Kasumi-1 (cell line): ENCODE measurements at places on chromosomes 7 and 10.

GRCh38 chr10:71771821-71772617 lies 1.3 kb downstream of the VSIR start:
- no peak for DNase-seq

DNA sequence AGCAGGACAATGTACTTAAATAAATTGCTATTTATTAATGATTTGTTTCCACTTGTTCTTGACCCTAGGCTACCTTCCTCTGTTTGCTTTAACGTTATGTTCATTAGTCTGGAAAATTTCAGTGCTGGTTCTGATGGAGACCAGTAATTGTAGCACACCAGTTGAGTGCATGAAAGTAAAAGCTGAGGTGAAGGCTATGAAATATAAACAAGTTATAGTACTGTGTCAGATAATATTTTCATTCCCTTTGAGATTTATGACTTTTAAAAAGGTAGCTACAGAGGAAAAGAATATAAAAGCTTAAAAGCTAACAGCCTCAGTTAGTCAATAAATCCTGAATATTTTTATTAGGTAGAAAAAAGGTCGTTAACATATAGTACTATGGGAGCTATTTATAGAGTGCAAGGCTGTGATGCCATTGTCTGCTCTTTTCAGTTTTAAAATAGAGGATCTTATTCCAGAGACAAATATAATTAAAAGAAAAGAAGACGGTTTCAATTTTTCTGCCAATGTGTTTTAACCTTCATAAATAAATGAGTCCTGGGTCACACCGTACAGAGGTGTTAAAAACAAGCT lies 351.8 kb upstream of the ETV1 start:
- DNase-seq = no peak

DNA sequence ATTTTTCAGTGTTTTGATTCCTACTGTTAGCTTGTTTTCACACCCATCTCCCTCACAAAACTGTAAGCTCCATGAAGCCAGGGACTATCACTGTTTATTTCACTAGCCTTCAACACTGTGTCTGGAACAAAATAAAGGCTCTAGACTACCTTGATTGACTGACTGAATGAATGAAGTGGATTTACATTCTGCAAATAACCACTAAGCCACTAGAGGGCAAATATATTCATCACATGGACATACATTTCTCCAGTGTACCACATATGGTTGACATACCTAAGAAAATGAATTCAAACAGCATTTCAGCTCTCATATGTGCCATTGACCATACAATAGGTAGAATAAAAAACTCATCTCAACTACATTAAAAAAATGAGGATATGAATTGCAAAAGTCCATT lies 185.9 kb downstream of the RAB11FIP2 start:
- DNase-seq = peak; percentile 39

GRCh38 chr7:74502216-74502891 lies 48.6 kb downstream of the GTF2IRD1 start:
- DNase-seq = no peak

DNA sequence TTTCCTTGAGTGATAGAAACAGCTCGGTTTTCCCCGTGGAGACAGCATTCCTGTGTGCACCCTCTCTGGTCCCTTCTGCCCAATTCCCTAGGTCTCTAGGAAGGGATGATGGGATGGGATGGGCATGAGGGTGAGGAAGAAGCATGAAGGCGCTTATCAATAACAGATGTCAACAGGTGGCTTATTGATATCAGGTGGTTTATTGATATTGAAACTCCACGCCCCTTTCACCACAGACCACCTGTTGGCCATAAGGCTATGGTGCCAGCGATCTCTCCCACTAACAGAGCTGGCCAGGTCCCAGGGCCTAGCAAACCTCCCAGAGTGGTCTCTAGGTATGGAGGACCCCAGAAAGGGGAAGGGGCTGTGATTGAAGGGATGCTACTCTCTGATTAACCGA lies 7.9 kb downstream of the MOSPD3 start:
- DNase-seq = no peak

DNA sequence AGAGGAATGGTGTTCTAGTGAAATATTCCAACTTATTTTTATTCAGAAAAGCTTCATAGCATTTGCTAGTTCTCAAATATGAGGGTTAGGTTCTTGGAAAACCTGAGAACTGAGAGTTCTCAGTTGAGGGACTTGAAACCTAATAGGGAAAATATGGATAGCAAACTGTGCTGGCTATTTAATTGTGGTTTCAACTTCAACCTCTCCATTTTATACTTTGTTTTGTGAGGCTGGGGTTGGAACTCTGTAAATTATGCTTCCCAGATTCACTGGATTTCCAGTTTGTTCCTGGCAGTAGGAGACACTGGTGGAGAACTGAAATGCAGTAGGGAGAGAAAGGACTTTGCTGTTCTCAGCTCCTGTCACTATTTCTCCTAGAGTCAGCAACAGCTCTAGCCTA lies 52.7 kb downstream of the CDK14 start:
- DNase-seq = no peak

DNA sequence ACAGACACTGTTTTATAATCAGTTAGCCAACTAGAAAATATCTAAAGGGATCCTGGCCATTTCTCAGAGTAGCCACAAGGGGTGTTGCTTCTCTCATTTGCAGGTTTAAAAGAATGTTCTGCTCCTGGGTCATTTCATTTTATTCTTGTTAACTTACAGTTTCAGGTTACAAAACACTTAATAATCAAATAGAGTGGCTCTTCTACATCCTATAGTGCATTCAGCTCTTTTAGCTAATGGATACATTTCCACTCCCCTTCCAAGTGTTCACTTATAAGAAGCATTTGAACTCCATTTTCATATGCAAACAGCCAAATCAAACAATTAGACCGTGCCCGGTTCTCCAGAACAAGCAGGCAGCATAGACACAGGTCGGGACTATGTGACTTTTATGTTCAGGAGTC lies 117.5 kb downstream of the TRIL start:
- no peak for DNase-seq

GRCh38 chr7:30286749-30287148 lies 2.4 kb downstream of the ZNRF2 start:
- DNase-seq = no peak

GRCh38 chr7:35334506-35334905 lies 80.6 kb upstream of the TBX20 start:
- no peak for DNase-seq

- no peak for DNase-seq
Measured at GRCh38 chr10:1395025-1395480, 338.9 kb downstream of the WDR37 start.

- no peak for DNase-seq
Measured at GRCh38 chr10:66390926-66391325, 534.9 kb upstream of the LRRTM3 start.

- no peak for DNase-seq
Measured at GRCh38 chr10:28155726-28156125, 147.1 kb downstream of the MPP7 start.

DNA sequence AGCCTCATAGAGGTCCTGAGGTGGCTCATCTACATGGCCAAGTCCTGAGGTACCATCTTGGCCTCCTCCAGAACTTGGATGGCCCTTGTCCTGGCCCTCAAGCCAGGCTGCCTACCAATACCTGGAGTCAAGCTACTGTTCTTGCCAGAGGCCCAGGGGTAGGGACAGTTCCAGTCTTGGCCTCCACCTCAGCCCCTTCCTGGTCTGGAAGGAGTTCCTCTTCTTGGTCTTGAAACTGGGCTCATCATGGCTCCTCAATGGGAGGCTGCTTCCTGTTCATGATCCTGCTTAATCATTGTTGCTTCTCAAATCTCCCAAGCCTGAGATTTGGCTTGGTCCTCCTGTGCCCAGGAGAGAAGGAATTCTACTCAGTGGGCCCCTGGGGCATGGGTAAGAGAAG lies 3.9 kb downstream of the HPS6 start:
- no peak for DNase-seq

GRCh38 chr7:36119005-36119706 lies 33.9 kb upstream of the EEPD1 start:
- DNase-seq = peak; percentile 98

GRCh38 chr10:6069081-6069931 lies 7.1 kb upstream of the IL2RA start:
- peak; percentile 26 for DNase-seq

GRCh38 chr10:130655313-130656186 lies 519.4 kb downstream of the GLRX3 start:
- no peak for DNase-seq

DNA sequence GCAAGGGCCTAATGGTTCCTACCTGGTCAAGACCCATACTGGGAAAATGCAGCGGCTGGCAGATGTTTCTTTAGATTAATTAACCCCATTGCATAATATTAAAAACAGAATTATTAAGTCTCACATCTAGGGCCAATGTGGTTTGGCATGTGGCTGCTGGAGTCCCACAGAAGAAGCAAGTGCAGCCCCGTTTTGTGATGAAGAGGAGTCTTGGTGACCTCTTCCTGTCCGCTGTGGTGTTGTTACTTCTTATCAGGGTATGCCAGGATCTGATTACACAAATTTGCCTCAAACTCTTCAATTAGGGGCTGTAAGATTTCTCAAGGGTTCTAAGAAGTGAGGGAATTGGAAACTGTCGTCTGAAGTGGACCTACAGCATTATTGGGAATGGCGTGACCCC lies 240.3 kb downstream of the SEC23IP start:
- no peak for DNase-seq

DNA sequence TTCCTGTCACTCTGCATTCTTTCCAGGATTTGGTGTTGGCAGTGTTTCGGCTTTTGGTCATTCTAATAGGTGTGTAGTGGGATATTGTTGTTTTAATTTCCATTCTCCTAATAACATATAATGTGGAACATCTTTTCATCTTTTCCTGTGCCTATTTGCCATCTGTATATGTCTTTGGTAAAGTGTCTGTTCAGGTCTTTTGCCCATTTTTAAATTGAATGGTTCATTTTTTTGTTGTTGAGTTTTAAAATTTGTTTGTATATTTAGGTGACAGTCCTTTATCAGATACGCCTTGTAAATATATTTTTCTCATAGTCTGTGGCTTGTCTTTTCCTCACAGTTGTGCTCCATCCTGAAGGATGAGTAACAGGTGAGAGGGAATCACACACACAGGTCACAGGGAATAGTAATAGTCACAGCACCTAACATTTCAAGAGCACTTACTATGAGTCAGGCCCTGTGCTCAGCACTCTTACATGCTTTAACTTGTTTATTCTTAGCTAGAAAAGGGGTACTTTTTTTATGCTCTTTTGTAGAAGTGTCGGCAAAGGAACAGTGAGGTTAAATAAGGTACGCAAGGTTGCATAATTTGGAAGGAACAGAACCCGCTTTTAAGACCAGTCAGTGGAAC lies 117.1 kb upstream of the GATA3 start:
- no peak for DNase-seq

GRCh38 chr7:143172354-143172753 lies 10.9 kb upstream of the TAS2R39 start:
- no peak for DNase-seq

DNA sequence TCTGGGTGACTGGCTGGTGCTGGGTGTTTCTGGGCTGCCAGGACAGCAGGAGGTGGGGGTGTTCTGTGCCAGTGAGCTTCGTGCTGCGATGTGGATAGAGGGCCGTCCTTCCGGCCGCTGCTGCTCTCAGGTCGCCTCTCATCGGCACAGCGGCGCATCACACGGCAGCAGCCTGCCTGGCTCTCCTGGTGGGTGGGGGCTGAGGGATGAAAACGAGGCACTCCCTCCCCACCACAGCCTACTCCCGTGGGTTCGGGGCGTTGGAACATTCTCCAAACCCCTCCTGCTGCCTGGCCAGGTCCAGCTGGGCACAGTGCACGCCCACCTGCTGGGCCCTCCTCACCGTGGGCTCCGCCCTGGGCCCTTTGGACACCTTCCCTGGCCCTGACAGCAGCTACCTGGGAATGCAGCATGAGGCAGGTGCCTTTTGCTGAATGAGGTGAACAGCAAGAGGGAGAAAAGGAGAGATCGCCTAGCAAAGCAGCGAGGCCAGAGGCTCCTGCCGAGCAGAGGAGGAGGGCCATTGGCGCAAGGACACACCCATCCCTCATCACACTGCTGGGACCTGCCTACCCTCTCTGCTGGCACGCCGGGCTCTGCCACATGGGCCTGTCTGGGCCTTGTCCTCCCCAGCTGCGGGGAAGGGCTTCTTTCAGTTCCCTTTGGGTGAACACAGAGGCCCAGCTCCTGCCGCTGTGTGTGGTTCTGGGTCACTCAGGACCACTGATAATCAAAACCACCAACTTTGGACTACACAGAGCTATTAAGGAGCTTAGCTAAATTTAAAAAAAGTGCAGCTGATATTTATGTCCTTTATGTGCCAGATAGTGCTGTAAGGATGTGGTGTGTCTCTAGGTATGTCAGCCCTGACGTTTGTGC lies 33.4 kb downstream of the INPP5A start:
- no peak for DNase-seq

DNA sequence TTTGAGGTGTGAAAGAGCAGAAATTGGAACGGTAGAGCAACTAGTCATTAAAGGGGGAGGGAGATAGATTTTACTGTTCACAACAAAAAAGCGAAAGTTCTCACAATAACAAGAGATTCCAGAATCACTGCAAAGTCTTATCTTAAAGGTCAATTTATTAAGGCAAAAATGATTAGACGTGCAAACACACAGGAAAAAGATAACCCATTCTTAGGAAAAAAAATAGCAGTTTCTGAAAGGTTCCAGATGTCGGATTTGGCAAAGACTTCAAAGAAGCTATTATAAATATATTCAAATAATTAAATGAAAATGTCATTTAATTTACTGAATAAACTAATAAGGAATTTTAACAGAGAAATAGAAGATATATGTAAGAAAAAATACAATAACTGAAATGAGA lies 70.8 kb upstream of the GNAI1 start:
- no peak for DNase-seq

GRCh38 chr10:43402880-43403452 lies 6.0 kb downstream of the HNRNPF start:
- DNase-seq = no peak

- DNase-seq = no peak
Measured at GRCh38 chr7:92668564-92668963, 78.4 kb upstream of the FAM133B start.

- peak; percentile 92 for DNase-seq
Measured at GRCh38 chr7:132430861-132431822, 145.1 kb downstream of the PLXNA4 start.

- DNase-seq = no peak
Measured at GRCh38 chr10:52782554-52782953, 10.0 kb upstream of the MBL2 start.

DNA sequence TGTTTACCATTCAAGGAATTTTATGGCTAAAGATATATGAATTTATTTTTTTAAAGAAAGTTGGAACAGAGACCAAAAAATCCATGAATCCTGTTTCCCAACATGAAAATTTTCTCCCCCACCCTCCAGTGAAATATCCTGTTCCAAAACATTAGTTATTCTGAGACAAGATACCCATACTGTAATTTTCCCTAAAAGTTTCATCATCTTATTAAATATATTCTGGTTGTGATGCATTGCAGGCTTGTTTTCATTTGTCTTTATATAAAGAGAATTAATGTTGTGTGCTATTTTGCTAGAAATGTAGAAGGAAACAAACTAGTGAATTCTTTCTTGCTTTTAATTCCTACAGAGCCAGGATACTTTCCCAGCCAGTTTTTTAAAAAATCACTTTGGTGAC lies 106.6 kb downstream of the EXOC4 start:
- DNase-seq = no peak

DNA sequence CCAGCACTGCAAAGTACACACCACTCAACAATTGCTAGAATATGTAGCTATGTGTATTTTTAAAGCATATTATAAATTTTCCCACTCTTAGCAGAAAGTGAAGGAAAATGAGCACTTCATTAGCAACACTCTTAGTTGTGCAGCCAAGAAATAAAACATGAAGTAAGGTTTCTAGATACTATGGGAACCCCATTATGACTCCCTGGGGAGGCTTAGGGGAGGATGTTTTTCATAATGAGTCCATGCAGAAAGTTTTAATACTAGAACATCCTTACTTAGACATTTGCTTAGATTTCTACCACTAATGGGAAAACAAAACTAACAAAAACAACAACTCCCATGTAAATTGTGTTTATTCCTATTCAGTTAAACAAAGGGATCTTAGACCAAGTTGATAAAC lies 148.4 kb upstream of the HDAC9 start:
- no peak for DNase-seq
